ENCODE measurements at places on chromosomes 13 and 19.

DNA sequence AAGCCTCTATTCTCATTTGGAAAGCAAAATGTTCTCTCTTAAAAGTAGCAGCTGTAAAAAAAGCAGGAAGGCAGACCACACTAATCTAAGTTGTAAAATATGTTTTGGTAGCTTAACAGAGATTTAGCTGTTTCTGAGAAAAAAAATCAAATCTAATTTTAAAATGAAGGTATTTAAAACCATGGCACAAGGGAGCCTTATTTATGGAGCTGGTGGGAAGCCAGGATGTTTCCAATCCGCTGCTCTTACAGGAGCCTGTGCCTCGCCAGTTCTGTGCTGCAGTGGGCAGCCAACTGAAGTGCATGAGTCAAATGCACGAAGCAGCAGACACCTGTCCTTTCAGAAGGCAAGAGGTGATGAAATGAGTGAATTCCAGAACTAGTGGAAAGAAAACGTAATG is 28.2 kb downstream of the GPC6 start:
- no peak for DNase-seq

DNA sequence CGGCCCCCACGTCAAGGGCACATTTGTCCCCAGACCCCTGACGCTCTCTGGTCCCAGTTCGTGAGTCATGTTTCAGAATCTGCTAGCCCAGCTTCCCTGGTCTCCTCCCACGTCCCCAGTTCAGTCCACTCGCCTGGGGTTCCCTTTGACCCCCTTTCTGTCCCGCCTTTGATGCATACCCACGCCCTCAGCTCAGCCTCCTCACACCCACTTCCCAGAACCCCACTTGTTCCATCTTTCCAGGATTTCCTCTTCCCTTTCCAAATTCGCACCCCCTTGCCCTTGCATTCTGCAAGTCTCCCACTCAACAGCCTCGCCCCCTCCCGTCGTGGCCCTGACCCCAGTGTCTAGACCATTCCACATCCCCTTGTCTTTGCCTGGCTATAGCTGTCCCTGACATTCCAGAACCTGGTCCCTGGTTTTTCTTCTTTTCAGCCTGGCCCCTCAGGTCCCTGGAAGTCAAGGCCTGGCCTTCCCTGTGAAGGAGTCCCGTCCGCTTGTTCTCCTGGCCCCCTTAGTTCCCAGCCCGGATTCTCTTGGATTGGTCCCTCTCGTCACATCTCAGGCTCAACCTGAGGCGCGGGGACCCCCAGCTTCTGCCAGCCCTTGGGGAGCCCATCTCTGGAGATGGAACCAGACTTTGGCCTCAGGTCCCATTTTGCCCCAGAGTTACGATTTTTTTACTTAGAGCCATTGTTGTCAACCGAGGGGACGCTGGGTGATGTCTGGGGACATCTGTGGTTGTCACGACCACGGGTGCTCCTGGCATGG is 1.3 kb downstream of the NCLN start:
- no peak for DNase-seq

- no peak for DNase-seq
Observed at GRCh38 chr19:28397800-28398199, 815.2 kb downstream of the UQCRFS1 start.

- DNase-seq: peak; percentile 68
Observed at GRCh38 chr19:3801412-3802096, 15.4 kb upstream of the MATK start.

DNA sequence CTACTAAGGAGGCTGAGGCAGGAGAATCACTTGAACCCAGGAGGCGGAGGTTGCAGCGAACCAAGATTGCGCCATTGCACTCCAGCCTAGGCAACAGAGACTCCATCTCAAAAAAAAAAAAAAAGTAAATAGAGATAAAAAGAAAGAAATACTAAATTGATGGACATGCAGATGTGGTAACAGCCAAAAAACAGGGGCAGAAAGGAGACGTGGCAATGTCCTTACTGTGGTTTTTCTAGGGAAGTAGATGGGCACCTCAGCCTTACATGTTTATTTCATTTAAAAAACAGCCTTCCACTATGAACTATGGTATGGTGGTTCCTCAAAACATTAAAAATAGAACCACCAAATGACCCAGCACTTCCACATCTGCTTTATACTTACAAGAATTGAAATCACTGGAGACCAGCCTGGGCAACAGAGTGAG is 6.5 kb upstream of the EIF3G start:
- DNase-seq: no peak

GRCh38 chr13:27170516-27171243 is 931 bp downstream of the USP12 start:
- peak; percentile 82 for DNase-seq

- no peak for DNase-seq
Observed at GRCh38 chr19:42465827-42466280, 23.1 kb upstream of the CXCL17 start.

GRCh38 chr19:8481201-8481600 is 21.2 kb downstream of the PRAM1 start:
- DNase-seq: no peak

DNA sequence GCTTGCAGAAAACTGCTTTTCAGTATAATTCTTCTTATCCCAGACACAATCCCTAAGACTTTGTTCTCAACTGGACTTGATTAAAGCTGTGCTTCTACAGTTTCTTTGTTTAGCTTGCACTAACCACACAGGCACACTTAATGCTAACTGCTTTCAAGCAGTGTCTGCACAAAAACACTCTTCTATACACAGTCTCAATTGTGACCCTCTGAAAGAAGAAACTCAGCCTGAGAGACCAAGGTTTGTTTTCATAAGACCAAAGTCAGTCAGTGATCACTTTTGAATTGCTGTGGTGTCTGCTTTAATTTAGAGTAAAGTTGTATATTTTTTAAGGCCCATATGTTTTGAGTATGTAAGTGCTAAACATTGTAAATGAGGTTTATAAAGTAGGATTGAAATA is 431.2 kb downstream of the KCTD12 start:
- no peak for DNase-seq

- no peak for DNase-seq
Observed at GRCh38 chr13:44407379-44407778, 33.8 kb downstream of the SERP2 start.

- no peak for DNase-seq
Observed at GRCh38 chr13:72823724-72824123, 41.8 kb downstream of the PIBF1 start.

DNA sequence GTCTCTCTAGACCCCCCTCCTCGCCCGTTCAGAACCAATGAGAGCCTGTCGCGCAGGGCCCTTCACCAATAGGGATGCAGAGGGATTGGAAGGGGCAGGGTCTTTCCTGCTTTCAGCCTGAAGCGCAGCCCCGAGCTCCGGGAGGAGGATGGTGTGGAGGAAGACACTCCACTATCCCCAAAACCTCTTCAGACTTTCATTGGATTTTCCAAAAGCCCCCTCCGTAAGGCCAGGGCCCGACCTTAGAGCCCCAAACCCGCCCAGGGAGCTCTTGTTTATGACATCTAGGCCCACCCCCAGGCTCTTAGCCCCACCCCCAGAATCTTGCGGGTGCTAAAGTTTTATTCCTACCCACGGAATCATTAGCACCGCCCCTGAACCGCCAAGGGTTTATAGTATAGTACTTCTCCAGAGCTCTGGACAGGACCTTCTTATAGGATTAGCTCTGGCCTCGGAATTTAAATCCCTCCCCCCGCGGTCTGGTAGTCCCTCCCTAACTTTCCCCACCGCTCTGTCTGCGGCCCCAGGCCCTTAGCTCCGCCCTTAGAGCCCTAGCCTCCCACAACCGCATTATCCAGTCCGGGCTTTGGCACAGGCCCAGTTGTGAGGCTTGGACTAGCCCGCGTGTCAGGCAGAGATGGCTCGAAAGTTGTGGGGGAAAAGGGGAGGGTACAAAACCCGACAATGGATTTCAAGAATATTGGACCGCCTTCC is 6.6 kb upstream of the EML2 start:
- peak; percentile 90 for DNase-seq

GRCh38 chr19:35318679-35319448 is 10.1 kb upstream of the CD22 start:
- DNase-seq: no peak

- DNase-seq: no peak
Observed at GRCh38 chr13:42847891-42848663, 66.7 kb downstream of the FAM216B start.

GRCh38 chr13:112178769-112179168 is 111.8 kb downstream of the SOX1 start:
- no peak for DNase-seq

- no peak for DNase-seq
Observed at GRCh38 chr13:32041429-32041828, 9.9 kb downstream of the FRY start.

DNA sequence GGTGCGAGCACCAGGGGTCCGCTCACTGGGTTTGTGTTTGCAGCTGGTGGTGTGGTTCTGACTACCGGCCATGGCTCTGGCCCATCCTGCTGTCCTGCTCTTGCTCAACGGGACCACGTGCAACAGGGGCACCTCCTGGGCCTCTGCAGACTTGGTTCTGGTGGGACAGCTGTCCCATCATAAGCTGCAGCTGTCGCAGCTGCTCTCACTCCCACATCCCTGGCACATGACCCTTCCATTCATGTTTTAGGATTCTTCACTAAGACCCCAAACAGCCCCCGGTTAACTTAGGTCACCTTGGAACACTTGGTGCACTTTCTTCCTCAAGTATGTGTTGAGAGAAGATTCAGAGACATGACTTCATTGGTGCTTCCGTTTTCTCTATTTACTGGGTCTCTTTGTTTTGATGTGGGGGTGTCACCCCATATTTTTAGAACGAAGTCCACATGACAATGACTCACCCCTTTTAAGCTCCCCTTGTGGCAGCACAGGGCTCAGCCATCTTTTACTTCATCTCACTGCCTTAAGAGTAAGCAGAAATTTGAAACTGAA is 68.4 kb upstream of the ARHGEF7 start:
- DNase-seq: no peak

DNA sequence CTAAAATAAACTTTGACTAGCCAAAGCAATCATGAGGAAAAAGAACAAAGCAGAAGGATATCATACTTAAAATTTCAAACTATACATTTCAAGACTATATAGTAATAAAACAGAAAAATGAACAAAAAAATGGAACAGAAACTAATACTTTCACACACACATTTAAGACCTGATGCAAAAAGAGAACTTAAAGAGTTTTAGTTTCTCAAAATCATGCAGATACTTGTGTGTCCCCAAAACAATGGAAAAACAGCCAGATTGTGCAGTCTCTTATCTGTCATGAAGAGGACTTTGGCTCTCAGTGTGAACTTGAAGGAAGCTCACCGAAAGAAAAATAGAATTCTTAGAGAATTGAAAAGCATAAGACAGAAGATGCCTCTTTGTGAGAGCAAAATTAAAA is 16.1 kb downstream of the ZNF506 start:
- no peak for DNase-seq

DNA sequence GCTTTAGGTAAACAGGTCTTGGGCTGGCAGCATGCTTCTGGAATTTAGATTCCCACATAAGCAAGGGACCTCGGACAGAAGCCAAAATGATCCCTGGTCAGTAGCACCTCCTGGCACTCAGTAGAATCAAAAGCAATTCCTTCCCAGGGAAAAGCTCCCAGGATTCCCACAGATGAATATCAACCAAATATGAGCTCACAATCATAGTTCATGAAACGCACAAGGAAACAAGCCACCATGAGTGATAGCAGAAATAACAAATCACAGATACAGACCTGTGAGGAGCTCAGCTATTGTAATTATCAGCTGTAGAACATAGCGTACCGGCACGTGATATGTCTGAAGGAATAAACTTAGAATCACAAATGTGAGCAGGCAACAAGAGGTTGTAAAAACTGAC is 21.8 kb upstream of the PLAUR start:
- no peak for DNase-seq

GRCh38 chr13:106528718-106529414 is 6.6 kb downstream of the EFNB2 start:
- peak; percentile 68 for DNase-seq

- DNase-seq: no peak
Observed at GRCh38 chr19:38890686-38891085, 8.7 kb downstream of the SIRT2 start.

- no peak for DNase-seq
Observed at GRCh38 chr13:79481685-79482052, 714 bp downstream of the NDFIP2 start.

GRCh38 chr19:1313695-1314613 is 28.3 kb downstream of the EFNA2 start:
- DNase-seq: peak; percentile 54

DNA sequence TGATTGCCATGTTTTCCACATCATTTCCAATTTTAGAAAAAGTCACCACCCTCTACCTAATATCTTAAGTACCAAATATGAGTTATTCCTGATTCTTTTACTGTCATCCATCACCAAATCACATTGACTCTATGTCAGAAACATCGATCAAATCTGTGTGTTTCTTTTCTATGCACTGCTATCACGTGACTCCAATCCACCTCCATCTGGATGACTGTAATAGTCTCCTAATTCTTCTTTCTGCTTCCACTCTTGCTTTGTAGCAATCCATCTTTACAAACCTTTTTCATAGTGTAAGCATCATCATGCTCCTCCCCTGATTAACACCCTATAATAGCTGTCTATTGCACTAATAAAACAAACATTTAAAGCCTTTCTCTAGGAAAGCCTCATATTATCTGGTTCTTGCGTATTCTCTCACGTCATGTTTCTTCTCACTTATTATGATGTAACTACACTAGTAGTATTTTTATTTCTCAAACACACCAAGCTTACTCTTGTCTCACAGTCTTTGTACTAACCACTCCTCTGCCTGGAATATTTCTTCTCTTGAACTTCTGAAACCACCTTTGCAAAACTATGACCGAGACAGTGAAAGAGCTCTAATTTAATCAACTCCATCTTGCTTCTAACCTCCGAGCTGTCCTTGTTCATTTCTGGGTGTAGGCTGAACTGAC is 10.7 kb upstream of the FPR3 start:
- no peak for DNase-seq

DNA sequence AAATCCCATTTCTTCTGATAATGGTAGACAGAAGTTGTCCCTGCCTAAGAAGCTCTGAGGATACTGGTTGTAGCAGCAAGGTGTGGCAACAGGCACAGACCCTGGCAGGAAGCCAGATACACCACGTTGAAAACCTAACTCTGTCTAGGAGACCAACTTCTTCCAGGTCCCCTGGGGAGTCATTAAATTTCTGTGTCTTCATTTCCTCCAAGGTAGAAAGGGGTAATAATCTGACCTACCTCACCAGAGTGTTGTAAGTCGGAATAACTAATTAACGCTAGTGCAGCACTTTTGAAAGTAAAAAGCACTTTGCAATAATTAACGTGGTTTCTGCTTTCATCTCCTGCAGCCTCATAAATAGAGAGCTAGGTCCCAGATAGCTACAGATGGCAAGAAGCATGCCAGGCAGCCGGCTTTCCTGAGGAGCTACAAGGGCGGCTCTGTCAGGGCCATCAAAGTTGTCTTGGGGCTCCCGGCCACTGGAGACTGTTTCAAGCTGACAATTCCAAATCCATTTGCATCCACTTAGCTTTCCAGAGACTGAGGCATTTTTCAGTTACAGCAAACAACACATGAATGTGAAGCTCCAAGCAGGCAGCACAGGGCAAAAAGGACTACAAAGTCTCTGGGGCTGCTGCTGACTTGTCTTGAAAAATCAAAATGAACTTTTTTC is 176.2 kb downstream of the FOXO1 start:
- DNase-seq: no peak

- DNase-seq: no peak
Observed at GRCh38 chr19:19176950-19177349, 6.9 kb upstream of the MEF2B start.

- DNase-seq: no peak
Observed at GRCh38 chr13:82292334-82292733, 1589.9 kb downstream of the SLITRK1 start.

- no peak for DNase-seq
Observed at GRCh38 chr19:35214766-35215422, 13.6 kb downstream of the FAM187B start.

Data from ecto neural progenitor cell (in vitro differentiated cells).